ENCODE measurements at places on chromosomes 1 and 21. TPM values are rescaled to one million over a fixed set of nuclear protein-coding genes. Genes with fewer than 3 reads are reported as not detected.

- no peak for DNase-seq
These were observed 5.5 kb downstream of the OR2C3 start for GRCh38 chr1:247530785-247531184.

DNA sequence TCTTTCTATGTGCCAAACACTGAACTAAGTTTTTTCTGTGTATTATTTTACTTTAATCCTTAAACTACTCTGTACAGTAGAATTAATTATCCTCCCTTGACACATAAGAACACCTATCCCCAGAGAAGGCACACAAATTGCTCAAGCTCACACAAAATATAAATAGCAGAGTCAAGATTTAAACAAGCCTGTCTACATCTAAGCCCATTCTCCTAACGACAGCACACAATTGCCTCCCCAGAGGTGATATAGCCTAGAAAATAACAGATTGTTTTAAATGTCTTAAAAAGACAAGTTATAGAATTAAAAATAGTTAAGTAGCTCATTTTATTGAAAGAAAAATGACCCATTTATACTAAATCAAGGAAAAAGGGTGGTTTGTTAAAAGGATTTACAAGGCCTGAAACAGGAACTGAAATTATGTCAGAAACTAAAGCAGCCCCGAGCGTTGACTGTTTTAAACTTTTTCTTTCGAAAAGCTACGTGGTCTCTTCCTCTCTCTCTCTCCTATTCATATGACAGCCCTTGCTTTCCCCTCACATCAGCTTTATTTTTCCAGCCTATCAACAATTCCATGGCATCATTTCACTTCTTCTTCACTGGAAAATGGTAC, 30.5 kb downstream of the TNFSF18 start:
- DNase-seq: peak; percentile 18

GRCh38 chr1:177568622-177569021, 397.9 kb downstream of the BRINP2 start:
- no peak for DNase-seq

GRCh38 chr1:202750761-202751160, 40.5 kb upstream of the SYT2 start:
- no peak for DNase-seq

The TTLL10 gene
- not detected for total RNA-seq

GRCh38 chr1:179831852-179832699, 45.5 kb downstream of the TOR1AIP2 start:
- DNase-seq: peak; percentile 8

Data from RPMI7951 (cell line).